ENCODE measurements at places on chromosomes 3 and 15. TPM values are rescaled to one million over a fixed set of nuclear protein-coding genes. Genes with fewer than 3 reads are reported as not detected.

MYO5A gene
- total RNA-seq: 47.7 TPM

AMIGO3 gene
- 0.16 TPM for total RNA-seq

DUOXA1 gene
- 0.36 TPM for total RNA-seq

SLTM gene
- 68.2 TPM for total RNA-seq

NR1I2 gene
- total RNA-seq: not detected

ESYT3 gene
- total RNA-seq: 2.6 TPM

NDUFB4 gene
- 109 TPM for total RNA-seq

IL17RD gene
- 8.7 TPM for total RNA-seq

GPR149 gene
- not detected for total RNA-seq

TIGIT gene
- total RNA-seq: not detected

PLA1A gene
- 0.91 TPM for total RNA-seq

ZNF662 gene
- total RNA-seq: 0.53 TPM

CADPS gene
- total RNA-seq: 5.4 TPM

SECISBP2L gene
- total RNA-seq: 52.5 TPM

GABRA5 gene
- 5.9 TPM for total RNA-seq

GCSAM gene
- not detected for total RNA-seq

B3GNT5 gene
- 15.1 TPM for total RNA-seq

TM4SF1 gene
- 28.9 TPM for total RNA-seq

CSTA gene
- 0.55 TPM for total RNA-seq

CCR8 gene
- not detected for total RNA-seq

CFAP100 gene
- total RNA-seq: not detected

PYGO1 gene
- total RNA-seq: 4.6 TPM

SEC62 gene
- total RNA-seq: 117 TPM
